ENCODE measurements at places on chromosomes 13 and 19. TPM values are rescaled to one million over a fixed set of nuclear protein-coding genes. Genes with fewer than 3 reads are reported as not detected.

Gene ASPDH
- total RNA-seq, result not detected

Gene LILRA6
- total RNA-seq, result not detected

Gene RETN
- not detected for total RNA-seq

Gene PBX4
- total RNA-seq, result 1.6 TPM

Gene CILP2
- under 0.01 TPM for total RNA-seq

Gene IFNL1
- total RNA-seq, result not detected

Gene SIGLEC6
- not detected for total RNA-seq

Gene DZIP1
- total RNA-seq, result 52.7 TPM

Gene METTL21C
- not detected for total RNA-seq

Gene ZSCAN5A
- total RNA-seq, result 11.2 TPM

Gene PEX11G
- total RNA-seq, result 4.3 TPM

Gene ZNF432
- 8.9 TPM for total RNA-seq

Gene PEG3
- 0.29 TPM for total RNA-seq

Gene RHPN2
- 3.0 TPM for total RNA-seq

Gene B9D2
- total RNA-seq, result 2.8 TPM

Gene SMIM17
- total RNA-seq, result 0.33 TPM

Gene NECTIN2
- 61.5 TPM for total RNA-seq

Measured in smooth muscle cell of trachea (primary cell).